ENCODE measurements at places on chromosomes 2 and 18.

DNA sequence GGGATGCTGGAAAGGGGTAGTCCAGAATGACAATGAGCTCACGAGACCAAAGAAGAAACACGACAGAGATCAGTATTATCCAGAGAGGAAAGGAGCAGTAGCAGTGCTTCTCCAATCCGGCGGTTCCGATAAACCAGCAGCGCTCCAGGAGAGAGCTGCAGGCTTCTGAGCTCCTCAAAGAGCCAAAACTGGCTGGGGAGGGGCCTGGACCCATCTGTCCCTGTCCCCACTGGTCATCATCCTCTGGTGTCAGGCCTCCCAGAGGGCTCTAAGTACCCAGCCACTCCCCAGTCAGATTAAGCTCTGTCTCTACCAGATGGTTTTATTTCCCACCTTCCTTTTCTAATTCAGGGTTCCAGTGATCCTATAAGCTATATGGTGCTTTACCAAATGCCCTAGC lies 23.2 kb downstream of the DNAJC27 start:
- DNase-seq: no peak

- DNase-seq: no peak
Measured at GRCh38 chr2:62297624-62298010, 101.7 kb downstream of the B3GNT2 start.

DNA sequence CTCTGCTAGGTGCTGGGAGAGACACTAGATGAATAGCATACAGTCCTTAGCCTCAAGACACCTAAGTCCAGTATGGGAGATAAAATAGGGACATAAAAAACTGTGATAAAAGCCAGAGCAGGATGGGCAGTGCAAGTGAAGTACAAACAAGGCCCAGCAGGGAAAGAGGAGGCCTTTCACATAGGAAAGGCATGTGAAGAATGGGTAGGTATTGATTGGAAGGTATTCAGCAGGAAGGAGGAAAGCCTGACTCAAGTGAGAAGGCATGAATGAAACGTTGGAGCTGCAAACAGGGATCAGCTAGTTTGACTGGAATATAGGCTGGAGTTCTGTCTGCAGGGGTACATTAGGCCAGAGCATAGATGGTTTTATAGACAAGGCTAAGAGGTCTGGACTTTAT lies 11.0 kb upstream of the CXCR4 start:
- DNase-seq: no peak

DNA sequence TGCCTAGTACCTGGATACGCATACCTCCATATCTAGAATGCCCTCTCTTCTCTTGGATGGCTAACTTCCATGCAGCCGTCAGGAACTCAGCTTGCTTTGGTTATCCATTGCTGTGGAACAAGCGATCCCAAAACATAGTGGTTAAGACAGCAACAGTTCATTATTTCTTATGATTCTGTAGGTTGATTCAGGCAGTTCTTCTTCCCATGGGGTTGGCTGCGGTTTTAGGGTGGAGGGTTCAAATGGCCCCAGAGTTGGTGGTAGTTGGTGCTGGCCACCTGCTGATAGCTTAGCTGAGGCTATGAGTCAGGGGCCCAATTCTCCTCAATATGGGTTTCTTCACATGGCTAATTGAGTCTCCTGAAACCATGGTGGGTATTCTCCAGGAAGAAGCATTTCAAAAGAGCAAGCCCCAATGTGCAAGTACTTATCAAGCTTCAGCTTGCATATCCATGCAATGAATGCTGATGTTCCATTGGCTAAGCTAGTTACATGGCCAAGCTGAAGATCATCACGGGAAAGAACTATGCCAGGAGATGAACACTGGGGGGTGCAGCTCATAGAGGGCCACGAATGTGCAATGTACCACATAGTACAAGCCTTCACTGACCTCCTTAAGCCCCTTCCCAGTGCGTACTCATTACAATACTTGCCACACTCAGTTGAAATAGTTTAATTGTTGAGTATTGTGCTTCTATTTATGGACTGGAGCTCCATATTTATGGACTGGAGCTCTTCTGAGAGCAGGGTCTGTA lies 10.0 kb upstream of the RHOB start:
- DNase-seq: no peak

GRCh38 chr18:76970770-76971559 lies 148.6 kb downstream of the ZNF236 start:
- no peak for DNase-seq

DNA sequence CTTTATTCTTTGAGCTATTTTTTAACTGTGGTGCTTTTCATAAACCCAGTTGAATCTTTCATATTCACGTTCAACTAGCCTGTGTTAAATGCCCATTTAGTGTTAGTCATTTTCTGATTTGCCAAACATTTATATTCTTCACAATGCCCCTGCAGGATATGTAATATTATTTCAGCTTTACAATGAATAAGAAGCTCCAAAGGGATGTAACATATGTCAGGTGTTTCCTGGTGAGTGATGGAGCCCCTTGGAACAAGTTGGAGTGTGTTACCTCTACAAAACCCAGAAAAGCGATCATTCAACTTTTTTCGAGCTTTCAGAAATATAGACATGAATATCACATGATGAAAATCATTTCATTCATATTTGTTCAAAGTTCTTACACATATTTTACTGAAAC lies 471.0 kb upstream of the CDH2 start:
- DNase-seq: no peak

DNA sequence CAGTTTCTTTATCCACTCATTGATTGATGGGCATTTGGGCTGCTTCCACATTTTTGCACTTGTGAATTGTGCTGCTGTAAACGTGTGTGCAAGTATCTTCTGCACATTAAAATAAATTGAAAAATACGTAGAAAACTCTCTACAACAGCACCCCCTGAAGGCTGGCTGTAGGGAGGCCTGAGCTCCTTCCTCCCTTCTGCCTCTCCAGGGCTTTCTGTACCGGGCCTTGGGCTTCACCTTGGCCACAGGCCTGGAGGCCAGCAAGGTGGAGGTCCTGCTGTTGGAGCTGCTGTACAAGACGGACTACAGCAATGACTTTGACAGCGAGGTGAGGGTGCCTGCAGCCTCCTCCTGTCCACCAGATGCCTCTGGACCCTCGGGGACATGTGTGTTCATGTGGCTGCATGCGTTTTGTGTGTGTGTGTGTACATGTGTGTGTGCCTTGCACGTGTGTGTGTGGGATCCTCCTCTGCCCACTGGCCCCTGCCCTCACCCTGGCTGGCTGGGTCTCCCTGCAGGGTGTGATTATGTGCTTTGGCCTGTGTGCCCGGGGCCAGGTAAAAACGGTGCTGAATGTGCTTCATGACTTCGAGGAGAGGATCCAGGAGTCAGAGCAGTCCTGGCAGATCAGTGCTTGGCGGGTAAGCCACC lies 29.2 kb downstream of the MROH2A start:
- DNase-seq: no peak

GRCh38 chr2:109062145-109062858 lies 66.7 kb upstream of the SH3RF3 start:
- DNase-seq: no peak
